ENCODE measurements at places on chromosomes 7 and 10. TPM values are rescaled to one million over a fixed set of nuclear protein-coding genes. Genes with fewer than 3 reads are reported as not detected.

GRCh38 chr10:129418496-129419225 lies 48.4 kb upstream of the MGMT start:
- DNase-seq, result no peak

DNA sequence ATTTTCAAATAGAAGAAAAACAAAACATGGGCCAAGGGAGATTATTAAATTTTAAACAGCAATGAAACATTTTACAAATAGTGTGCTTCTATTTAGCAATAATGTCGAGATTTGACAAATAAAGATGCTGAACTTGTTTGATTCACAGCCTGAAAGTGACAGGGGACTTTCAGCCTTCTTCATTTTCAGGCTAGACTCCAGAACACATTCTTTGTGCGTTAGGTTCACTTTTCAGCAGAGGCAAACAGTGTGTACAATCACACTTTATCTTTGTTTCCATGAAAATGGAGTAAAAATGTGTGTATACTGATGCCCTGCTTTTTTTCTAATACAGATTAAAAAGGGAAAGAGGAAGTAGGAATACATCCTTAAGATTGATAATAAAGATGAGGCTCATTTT lies 35.6 kb downstream of the FAM171A1 start:
- DNase-seq, result no peak

DNA sequence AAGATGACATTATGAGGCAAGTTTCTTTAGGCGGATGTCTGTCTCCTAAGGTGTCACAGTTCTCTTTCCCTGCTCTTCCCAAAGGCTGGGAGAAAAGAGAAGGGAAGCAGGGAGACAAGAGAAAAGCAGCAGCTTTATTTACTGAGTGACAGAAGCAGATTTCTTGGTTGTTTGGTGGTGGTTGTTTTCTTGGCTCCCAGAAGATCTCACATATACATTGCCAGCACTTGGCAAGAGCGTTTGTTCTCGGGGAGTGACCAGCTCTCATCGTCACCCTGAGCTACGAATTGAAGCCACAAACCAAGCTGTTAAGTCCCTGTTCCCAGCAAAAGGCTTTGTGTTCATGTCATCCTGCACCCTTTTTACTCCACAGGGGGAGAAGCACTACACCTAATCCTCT lies 11.4 kb downstream of the CDHR3 start:
- DNase-seq, result no peak

DNA sequence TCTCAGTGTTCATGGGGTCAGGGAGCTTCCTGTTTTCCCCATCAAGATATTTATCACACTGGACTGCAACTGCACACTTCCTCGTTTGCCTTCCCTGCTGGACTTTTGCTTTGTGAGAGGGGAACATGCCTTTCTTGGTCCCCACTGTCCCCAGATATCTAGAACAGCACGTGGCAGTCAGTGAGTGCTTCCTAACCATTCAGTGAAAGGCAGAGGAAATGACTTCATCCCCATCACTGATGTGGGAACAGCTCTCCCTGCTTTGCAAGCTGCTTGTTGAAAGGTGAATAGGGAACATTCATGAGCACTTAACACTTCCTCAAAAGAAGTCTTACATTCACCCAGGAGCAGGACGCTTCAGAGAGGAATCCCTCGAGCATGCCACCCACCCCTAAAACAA lies 135.4 kb downstream of the MYOF start:
- no peak for DNase-seq

Gene HHEX
- 10.0 TPM for total RNA-seq

Gene NEUROG3
- not detected for total RNA-seq

DNA sequence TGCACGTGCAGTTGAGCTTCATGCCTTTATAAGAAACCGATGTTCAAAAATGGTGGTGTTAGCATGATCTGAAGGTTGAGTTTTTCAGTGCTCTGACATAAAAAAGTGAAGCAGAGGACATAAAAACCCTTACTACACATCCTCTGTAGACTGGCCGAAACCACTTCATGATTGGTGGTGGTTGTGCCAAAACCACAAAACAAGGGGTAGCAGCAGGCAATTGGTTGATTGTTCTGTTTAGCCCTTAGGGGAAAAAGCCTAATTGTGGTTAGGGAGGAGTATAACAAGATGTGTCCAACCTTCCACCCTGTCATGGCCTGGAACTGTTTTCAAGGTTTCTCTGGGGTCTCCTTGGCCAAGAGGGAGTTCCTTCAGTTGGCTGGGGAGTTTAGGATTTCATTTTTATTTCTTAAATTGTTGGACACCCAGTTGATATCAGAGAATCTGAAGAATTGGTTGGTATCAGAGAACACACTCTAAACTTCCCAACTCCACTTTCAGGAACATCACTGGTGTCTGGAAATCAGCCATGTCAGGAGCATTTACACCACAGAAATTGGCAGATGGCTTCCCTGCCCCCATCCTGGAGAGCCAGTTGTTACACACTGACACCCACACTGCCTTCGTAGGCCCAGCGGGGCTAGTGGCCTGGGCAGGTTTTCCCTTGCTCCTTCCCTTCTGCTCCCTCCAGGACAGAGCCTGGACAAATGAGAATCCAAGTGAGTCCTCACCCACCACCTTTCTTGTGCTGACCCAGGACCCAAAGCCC lies 18.8 kb downstream of the MRPS24 start:
- DNase-seq, result no peak

DNA sequence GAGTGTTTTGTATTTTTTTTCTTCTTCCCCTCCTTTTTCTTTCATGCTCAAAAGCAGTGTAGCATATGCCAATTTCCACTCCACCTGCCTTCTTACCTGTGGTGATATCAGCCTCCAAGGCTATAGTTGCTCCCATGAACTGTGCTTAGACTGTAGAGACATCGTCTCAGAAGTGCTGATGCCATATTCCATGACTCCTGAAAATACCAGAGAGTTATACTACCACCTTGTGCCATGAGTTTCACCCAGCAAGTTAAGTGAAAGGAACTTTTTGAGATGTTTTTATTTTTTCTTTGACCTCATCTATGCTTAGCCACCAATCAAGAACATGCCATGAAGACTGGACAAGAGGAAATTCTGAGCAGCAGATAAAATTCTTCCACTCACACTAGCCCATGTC lies 142.8 kb upstream of the SEMA3E start:
- no peak for DNase-seq

GRCh38 chr7:117871401-117871777 lies 1.9 kb downstream of the CTTNBP2 start:
- no peak for DNase-seq

GRCh38 chr7:37957221-37957970 lies 37.0 kb downstream of the EPDR1 start:
- no peak for DNase-seq

DNA sequence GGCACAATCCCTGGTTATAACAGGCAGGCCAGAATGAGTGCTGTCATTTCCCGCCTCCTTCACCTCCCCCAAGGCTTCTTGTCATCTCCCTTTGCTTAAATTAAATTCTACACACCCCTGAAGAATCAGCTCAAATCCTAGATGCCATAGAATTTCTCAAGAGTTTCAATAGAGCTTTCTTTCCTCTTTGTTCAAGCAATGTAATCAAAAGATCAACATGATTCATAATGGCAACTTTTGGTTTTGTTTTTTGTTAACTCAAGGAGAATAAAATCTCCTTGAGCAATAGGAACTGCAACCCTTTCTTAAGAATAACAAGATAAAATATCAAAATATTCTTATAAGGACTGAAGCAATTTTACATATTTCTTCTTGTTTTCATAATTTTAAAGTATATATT lies 180.8 kb upstream of the CDK1 start:
- DNase-seq, result no peak

GRCh38 chr10:79475119-79475653 lies 29.8 kb upstream of the ZCCHC24 start:
- DNase-seq, result peak; percentile 10

Gene PTPRZ1
- 0.98 TPM for total RNA-seq

Gene CACNA2D1
- 18.3 TPM for total RNA-seq

DNA sequence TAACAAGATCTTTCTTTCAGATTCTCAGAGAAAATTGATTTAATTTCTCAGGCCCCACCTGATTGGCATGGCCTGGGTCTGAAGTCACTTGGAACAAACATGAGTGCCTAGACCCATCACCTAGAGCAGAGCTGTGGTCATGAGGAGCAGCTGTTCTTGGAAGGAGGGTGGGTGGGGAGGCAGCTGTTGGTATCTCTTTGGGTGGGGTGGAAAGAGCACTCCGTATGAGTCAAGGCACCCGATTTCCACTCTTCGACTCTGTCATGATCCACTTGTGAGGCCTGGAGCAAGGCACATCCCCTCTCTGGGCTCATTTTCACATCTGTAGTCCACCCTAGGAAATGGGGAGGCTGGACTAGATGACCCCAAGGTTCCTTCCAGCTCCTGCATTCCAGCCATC lies 156.7 kb downstream of the C10orf105 start:
- no peak for DNase-seq

Gene TEX47
- total RNA-seq, result not detected

DNA sequence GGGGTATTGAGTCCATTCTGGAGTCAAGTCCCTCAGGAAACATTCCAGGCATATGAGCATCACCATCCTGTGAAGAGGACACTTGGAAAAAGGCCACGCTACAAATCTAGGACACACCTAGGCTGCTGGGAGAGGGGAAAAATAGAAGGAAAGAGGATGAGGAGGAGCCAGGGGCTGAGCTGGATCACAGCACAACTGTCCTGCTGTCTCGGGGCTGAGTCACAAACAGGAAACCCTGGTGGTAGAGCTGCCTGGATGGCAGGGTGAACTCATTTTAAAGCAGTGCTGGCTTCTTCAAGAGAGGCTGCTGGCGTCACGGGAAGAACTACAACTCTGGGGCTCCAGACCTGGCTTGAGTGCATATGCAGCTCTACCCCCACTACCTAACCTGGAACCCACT lies 151.5 kb downstream of the RNF216 start:
- DNase-seq, result no peak

- no peak for DNase-seq
Measured at GRCh38 chr10:17643339-17643754, 604 bp upstream of the STAM start.

- no peak for DNase-seq
Measured at GRCh38 chr7:130890176-130891020, 156.4 kb upstream of the KLF14 start.

Gene RPEL1
- total RNA-seq, result not detected

Gene WDR11
- 60.8 TPM for total RNA-seq

GRCh38 chr10:119803264-119803663 lies 69.4 kb downstream of the MCMBP start:
- DNase-seq, result no peak

DNA sequence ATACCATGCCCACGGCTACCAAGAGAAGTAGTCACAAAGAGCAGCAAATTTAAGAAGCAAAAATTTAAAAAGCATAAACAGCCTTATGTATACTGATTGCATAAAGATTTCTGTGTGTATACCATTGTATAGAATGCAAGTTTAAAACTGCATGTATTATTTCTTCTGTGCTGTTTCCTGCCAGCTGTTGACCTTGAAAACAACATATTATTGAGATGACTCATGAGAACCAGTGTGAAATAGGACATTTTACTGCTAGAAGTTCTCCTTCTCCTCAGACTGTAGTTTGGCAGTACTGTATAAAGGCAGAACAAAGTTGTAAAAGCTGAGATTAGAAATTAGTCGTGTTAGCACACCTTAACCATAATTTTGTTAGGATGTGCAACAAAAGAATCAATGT lies 42.3 kb upstream of the SGCE start:
- no peak for DNase-seq

DNA sequence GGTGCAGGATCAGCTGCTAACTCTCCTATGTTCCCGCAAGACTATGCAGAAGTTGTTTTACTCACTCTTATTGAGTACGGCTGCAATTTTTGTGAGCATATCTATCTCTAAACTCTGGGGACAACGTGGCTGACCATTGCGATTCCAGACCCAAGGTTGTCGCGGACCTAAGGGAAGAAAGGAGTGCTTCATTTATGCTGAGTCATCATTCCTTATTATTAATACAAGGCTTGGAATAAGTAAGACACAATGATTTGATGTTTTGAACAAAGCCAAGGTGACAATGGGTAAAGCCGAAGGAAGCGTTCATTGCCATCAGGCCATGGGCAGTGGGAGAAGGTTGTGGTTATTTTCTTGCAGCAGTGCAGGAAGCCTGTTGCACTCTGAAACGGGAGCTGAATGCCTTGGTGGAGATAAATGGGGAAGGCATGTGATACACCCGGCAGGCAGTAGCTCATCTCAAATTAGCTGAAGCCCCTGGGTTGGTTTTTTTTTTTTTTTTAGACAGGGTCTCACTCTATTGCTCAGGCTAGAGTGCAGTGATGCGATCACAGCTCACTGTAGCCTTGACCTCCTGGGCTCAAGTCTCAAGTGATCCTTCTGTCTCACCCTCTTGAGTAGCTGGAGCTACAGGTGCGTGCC lies 605.7 kb downstream of the TYW1 start:
- no peak for DNase-seq

DNA sequence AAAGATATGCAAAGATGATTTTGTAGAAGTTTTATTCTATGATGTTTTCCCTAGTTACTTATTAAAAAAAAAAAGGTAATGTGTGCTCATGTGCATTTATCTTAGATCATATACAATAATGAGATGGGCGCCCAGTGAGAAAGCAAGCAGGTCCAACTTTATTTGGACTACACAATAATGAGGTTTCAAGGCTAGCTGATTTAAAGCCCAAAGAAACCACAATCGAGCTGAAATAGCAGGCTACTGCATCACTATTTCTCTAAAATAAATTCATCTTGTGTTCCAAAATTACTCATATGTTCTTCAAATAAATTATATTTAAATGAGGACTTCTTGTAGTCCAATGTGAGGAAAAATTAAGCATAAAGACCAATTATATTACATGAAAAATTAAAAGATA lies 110.1 kb downstream of the JMJD1C start:
- no peak for DNase-seq

GRCh38 chr7:47953822-47954221 lies 5.6 kb upstream of the PKD1L1 start:
- no peak for DNase-seq

- no peak for DNase-seq
Measured at GRCh38 chr10:5095687-5096086, 1.5 kb downstream of the AKR1C3 start.

GRCh38 chr7:2404714-2405119 lies 1.3 kb downstream of the CHST12 start:
- no peak for DNase-seq

DNA sequence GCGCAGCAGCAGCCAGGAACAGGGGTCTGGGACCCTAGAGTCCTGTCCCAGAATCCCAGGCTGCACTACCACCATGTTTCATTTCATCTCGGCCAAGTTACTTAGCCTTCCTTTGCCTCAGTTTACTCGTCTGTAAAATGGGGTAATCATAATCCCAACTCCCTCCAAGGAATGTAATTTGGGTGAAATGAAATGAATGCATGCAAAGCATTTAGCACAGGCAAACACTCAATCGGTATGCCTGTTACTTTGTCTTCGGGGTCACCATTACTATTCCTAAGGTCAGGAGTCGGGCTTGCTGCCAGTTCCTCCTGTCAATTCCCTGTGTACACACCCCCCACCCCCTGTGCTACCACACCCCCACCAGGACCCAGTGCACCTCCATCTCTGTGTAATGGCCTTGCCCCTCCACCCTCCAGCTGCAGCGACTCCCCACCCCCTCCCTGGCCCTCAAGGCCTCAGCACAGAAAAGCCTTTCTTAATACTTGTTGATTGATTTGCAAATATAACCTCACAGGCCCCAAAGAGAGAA lies 1.7 kb downstream of the TNS3 start:
- DNase-seq, result no peak

GRCh38 chr7:28732071-28732869 lies 225.9 kb downstream of the TRIL start:
- no peak for DNase-seq

Gene ANKRD2
- total RNA-seq, result 3.6 TPM

- DNase-seq, result peak; percentile 76
Measured at GRCh38 chr10:73886085-73886529, 11.8 kb upstream of the CAMK2G start.

Measured in kidney (tissue), 22 donors.